ENCODE measurements at places on chromosomes 12 and 14.

- DNase-seq = no peak
Observed at GRCh38 chr12:81170072-81170471, 92.2 kb downstream of the ACSS3 start.

- no peak for DNase-seq
Observed at GRCh38 chr12:104758771-104759170, 199.3 kb downstream of the SLC41A2 start.

- DNase-seq = no peak
Observed at GRCh38 chr12:18146363-18146762, 56.4 kb upstream of the RERGL start.

- no peak for DNase-seq
Observed at GRCh38 chr12:2509137-2509536, 285.6 kb upstream of the FKBP4 start.

DNA sequence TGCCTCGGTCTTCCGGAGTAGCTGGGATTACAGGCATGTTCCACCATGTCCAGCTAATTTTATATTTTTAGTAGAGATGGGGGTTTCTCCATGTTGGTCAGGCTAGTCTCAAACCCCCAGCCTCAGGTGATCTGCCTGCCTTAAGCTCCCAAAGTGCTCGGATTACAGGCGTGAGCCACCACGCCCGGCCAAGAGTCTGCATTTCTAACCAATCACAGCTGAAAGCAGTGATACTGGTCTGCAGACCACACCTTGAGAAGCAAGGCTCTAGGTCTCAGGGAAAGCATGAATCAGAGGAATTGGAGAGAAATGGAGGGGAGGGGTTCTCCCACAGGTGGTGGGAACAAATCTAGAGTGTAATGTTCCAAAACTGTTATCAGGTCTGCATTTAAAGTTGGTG, 55.2 kb upstream of the TMEM263 start:
- DNase-seq = no peak

- DNase-seq = peak; percentile 48
Observed at GRCh38 chr14:102778338-102779083, 1.3 kb downstream of the TRAF3 start.

DNA sequence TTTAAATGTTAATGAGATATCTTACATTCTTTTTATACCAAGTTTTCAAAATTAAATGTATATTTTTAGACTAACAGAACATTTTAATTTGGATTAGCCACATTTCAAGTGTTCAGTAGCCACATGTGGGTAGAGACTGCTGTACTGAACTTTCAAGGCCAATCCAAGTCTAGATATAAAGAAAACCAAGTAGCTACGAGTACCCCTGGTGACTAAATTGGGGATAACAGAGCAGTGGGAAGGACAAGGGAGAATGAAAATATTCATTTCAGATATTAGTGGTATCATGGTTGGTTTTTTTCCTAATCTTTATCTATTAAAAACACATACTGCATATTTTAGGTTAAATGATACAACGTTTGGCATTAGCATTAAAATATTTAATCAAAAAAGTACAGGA, 69.4 kb upstream of the RHOJ start:
- DNase-seq = no peak

DNA sequence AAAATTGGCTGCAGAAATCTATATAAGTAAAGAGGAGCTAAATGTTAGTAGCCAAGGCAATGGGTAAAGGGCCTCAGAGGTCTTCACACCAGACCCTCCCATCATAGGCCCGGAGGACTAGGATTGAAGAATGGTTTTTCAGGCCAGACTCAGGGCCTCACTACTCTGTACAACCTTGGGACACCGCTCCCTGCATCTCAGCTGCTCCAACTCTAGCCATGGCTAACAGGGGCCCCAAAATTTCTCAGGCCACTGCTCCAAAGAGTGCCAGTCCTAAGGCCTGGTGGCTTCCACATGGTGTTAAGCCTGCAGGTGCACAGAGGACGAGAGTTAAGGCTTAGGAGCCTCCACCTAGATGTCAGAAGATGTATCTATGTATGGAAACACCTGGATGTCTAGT, 155.5 kb upstream of the MGAT4C start:
- DNase-seq = no peak

DNA sequence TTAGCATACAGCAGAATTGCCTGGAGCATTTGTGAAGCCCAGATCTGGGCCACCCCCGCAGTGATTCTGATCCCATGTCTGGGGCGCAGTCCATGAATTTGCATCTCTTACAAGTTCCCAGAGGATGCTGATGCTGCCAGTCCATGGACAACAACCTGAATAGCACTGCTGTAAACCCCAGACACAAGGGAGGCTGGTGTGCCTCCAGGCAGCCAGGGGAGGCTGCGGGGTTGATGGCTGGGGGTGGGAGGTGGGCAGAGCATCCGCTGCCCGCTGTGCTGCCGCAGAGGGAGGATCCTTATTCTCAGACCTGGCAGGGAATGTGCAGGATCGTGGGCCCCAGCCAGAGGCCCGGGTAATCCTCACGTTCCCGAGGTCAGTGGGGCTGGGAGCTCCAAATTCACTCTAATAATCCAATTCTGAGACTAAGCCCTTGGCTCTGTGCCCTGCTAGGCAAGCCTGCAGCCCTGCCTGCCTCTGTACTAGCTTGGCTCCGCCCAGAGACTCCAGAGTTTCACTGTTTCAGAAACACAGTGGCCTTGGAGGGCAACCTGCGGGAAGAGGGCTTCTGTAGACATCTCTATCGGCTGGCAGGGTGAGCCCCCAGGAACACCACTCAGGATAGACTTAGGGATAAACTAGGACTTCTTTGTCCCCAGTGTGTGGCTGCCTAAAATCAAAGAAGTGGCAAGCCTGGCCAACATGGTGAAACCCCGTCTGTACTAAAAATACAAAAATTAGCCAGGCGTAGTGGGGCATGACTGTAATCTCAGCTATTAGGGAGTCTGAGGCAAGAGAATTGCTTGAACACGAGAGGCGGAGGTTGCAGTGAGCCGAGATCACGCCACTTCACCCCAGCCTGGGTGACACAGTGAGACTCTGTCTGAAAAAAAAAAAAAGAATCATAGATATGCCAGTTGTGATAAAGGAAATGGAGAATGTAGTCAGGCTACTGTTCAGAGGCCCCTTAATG, 17.8 kb upstream of the MLEC start:
- no peak for DNase-seq

DNA sequence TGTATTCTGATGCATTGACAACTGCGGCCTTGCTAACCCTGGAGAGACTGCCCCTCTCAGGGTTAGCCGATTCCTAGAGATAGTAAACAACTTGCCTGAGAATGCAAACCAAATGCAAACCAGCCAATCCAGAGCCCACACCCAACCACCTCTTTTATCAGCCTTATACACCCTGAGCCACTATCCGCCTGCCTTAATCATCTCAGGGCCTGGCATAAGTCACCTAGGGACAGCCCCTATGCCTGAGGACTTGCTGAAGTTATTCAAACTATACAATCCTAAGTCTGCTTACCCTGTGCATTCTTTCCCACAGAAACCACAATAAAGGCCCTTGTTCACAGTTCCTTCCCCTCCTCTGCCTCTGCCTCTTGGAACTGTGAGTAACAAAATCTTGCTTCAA, 177.2 kb downstream of the KCNA5 start:
- no peak for DNase-seq

- DNase-seq = no peak
Observed at GRCh38 chr14:69259527-69260189, at the start of gene GALNT16. Gene GALNT16 (plus strand): TSS chr14:69260158. CDS start chr14:69260291, 133 bp downstream.

DNA sequence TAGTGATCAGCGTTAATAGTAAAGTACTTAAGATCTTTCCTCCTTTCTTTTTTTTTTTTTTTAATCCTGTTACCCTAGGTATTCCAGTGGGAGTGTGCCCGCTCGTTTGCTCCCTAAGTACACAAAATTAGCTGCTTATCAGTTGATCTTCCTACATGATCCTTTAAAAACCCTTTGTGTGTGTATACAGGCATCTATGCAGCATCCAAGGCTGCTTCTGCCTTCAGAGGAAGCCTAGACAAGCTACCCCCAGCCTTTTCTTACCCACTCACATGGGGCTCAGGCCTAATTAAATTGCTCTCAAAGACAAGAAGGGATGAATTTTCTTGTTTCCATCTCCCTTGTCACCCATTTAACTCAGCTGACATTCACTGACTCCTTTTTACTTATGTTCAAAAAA, 343.4 kb upstream of the LMO3 start:
- DNase-seq = no peak

GRCh38 chr14:63875311-63875710, 22.5 kb downstream of the SYNE2 start:
- no peak for DNase-seq

GRCh38 chr14:96583569-96584041, 81.4 kb downstream of the PAPOLA start:
- no peak for DNase-seq

DNA sequence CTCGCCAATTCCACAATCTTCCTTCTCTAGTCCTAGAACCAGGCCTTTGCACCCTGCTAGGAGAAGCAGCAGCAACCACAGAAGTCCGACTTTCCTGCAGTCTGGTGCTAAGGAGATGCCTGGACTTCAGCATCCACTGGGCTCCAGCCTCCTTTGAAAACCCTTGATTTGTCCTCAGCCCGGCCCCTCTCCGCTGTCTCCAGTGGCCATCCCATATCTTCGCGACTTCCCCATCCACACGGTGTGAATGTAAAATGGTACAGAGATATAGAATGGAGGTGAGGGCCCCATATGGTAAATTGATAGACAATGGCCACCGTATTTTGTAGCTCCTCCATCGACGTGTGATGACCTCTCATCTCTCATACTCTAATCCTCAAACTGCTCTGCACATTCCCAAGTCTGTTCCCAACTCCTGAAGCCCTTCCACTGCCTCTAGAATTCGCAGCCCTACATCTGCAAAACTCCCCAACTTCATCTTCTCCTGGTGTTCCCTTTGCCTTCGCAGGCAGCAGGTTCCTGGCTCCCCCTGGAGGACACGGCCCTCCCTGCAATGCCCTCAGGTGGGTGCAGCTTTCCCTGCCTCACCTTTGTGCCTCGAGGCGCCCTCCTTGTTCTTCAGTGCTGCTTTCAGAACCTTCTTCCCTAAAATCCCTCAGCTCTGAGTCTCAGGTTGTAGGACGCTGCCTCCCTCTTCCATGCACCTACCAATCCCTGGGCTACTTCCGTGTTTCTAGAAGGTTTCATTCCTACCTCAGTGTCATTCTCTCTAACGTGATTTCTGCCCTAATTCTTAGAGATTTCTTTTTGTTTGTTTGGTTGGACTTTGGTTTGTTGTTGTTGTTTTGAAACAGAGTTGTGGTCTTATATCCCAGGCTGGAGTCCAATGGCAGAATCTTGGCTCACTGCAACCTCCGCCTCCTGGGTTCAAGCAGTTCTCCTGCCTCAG, 36.7 kb downstream of the TMBIM6 start:
- DNase-seq = peak; percentile 82

DNA sequence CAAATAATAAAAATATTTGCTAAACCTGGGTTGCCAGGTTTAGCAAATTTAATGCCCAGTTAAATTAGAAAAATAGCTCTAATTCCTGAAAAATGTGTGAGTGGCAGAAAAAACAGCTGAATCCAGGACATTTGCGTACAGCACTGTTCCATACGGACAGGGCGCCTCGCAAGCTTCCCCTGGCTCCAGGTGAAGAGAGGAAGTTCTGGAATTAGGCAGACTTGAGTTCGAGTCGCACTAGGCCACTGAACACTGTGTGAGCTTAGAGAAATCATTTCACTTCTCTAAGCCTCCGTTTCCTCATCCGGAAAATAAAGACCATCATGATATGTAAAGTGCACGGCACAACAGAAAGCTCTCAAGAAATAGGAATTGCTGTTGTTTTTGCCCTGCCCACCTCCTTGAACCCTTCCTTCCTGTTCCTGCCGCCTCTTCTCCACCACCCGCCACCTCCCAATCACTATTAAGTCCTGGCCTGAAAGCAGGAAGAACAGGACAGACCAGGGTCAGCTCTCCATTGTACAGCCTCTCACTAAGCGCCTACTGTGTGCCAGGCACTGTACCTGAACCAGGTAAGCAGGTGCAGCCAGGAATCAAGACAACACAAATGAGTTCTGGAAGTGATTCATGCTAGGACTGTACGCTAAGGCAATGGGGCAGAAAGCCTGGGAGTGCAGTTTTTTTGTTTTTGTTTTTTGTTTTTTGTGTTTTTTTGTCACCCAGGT, 763 bp upstream of the PHETA1 start:
- no peak for DNase-seq
